ENCODE measurements at places on chromosomes 3 and 15.

DNA sequence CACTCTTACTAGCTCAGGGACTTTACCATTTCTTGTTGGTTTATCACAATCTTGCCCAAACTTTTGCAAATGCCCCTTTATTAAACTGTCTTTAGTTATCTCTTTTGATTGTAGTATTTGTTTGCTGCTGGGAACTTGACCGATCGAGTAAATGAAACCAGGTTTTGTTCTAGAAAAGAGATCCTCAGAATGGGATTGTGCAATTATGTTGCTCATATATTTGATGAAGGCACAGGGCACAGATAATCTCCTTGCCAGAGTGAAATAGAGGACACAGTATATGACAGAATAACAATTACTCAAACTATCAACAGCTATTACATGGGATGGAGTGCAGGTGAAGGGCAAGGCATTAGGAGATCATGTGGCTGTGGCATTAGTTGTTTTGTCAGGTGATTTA lies 216.6 kb upstream of the RASGRP1 start:
- DNase-seq, result no peak

DNA sequence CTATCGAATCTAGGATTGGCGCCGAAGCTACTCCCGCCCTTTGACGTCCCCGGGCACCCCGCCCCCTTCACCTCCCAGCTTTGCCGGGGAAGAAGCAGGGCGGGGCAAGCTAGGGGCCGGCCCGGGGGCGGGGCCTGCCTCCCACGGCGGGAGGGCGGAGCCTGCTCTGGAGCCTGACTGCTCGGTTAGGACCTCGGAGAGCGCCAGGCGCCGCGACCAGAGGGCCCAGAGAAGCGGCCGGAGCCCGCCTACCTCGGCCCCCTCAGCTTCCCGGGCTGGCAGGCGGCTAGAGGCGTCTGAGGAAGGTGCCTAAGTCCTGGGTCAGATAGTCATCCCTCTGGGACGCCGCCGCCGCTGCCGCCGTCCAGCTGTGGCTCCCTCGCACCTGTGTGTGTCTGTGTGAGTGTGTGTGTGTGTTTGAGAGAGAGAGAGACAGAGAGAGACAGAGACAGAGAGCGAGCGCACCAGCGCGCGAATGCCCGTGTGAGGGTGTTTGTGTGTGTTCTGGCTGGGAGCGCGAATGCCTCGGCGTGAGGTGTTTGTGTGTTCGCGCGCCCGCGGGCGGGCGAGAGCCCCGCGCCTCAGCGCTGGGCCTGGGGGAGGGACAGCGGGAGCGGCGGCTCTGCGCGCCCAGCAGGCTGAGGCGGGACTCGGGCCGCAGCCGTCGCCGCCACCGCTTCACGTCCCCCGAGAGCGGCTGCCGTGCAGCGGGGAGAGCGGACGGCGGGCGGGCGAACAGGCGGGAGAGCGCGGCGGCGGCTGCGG lies at the start of gene STXBP5L:
TSS of gene STXBP5L (plus strand) at position 176 of the 765 bp plus-strand sequence. CDS start 1,374 bp downstream, outside the sequence.
- DNase-seq, result peak; percentile 68

GRCh38 chr15:100929641-100930042 lies 10.5 kb downstream of the LRRK1 start:
- DNase-seq, result peak; percentile 22

DNA sequence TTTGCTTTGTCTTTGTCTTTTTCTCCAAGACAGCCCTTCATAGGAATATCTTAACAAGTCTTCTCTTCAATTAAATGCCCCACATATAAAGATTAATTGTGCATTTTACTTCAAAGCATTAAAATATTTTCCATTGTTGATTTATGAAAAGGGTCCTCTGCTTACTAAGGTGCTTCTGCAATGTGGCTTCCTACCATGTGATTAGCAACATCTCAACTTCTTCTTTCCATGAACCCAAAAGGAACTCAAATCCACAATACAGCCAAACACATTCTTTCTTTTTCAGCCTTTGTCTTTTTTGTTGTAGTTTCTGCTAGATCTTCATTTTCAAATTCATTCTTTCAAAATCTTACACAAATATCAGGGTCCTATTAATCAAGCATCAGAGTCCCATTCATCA lies 309.2 kb downstream of the NSUN3 start:
- no peak for DNase-seq

DNA sequence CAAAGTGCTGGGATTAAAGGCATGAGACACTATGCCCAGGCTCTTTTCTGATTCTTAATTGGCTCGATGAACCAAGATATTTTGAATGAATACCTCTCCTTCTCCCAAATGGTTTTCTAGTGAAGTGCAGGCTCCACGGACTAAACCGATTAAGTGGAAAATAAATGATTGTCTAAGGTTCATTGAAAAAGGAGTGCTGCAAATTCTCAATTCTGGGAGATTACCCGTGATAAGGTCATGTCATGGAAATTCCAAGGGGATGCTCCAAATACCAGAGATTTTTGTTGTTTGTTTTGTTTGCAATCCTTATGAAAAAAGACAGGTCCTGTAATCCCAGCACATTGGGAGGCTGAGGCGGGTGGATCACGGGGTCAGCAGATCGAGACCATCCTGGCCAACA lies 406.9 kb upstream of the TBL1XR1 start:
- DNase-seq, result no peak

- no peak for DNase-seq
These were observed 95.2 kb downstream of the PLSCR2 start for GRCh38 chr3:146374146-146374545.

GRCh38 chr15:47685141-47685870 lies 32.0 kb upstream of the SEMA6D start:
- DNase-seq, result no peak

- DNase-seq, result no peak
These were observed 35.5 kb downstream of the CACNA2D3 start for GRCh38 chr3:54157860-54158259.

DNA sequence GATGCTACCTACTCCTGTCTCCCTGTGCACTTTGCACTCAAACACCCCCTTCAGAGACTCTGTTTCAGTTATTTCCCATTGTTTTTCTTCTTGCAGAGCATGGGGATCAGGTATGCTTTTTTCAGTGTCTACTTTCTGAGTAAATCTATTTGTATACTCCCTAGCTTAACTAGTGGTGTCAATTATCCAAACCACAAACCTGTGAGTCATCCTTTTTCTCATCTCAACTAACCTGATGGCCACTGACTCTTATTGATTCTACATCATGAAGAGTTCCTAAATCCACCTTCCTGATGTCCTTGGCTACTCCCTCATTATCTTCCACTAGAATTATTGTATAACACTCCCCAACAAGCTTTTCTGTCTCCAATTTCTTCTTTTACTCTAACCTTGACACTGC lies 68.0 kb downstream of the DIPK2A start:
- no peak for DNase-seq

DNA sequence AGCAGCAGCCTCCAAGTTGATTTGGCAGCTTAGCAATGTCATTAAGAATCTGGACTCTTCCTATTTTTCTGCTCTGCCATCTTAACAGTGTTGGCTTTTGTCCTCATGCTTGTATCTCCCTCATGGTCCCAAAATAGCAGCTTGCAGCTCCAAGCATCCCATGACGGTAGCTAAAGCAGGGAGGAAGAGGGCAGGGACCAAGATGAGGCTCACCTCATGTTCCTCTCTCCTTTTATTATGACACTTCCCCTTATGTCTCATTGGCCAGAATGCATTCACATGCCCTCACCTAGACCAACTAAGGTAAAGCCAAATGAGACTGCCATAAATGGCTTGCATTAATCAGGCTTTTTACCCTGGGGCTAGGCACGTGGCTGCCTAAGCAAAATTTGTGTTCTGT lies 382.4 kb downstream of the SHQ1 start:
- DNase-seq, result no peak

DNA sequence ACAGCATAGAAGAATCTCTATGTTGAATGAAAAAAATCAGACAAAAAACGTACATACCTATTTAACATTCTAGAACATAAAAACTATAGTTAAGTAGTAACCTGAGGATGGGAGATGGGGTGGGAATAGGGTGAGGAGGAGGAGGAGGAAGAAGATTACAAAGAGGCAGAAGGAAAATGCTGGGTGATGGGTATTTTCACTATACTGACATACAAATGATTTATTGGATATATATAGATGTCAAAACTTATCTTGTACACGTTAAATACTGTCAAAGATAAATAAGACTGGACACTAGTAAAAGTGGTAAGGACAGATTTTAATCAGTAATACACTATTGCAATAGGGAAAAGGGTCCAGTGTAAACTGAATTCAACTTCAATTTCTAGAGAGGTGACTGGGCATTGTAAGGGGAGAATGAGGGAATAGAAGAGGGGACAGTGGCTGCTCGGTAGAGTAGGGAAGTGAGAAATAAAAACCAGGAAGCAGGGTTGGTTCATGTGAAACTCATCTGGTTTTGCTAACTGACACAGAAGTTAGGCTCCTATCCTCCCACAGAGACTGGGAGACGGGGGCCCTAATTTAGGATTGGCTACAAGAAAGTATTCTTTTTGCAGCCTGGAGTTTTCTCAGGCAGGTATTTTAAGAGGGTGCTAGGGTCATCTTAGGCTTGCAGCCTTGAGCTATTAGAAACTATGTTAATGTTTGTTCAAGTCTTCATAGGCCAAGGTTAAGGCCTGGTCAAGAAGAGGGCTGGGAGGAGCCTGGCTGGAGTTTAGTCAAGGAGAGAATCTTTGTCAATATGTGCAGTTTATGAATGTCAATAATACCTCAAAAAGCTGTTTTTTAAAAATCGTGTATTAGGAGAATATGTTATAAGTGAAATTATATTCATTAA lies 15.0 kb upstream of the C15orf61 start:
- no peak for DNase-seq

- no peak for DNase-seq
These were observed 348.8 kb upstream of the ZNF717 start for GRCh38 chr3:76134166-76134565.

GRCh38 chr15:93779341-93779740 lies 452.0 kb upstream of the MCTP2 start:
- DNase-seq, result no peak

- DNase-seq, result no peak
These were observed 149.7 kb upstream of the CDIN1 start for GRCh38 chr15:36429707-36430106.

GRCh38 chr3:58404396-58404795 lies 29.2 kb downstream of the PDHB start:
- DNase-seq, result no peak

- no peak for DNase-seq
These were observed 149.9 kb upstream of the LRTM1 start for GRCh38 chr3:55077726-55078125.

DNA sequence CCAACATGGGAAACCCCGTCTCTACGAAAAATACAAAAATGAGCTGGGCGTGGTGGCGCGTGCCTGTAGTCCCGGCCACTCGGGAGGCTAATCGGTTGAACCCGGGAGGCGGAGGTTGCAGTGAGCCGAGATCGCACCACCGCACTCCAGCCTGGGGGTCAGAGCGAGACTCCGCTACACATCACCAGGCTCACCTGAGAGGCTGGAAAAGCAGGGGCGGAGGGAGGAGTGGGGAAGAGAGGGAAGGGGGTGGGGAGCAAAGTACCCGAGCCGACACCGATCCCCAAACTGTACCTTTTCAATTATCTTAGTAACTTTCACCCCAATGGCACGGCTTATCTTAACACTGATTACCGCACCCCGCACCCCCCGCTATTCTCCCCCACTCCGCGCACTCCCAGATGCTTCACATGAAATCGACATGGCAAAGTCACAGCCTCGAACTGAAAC lies 46.4 kb upstream of the SYNM start:
- no peak for DNase-seq

DNA sequence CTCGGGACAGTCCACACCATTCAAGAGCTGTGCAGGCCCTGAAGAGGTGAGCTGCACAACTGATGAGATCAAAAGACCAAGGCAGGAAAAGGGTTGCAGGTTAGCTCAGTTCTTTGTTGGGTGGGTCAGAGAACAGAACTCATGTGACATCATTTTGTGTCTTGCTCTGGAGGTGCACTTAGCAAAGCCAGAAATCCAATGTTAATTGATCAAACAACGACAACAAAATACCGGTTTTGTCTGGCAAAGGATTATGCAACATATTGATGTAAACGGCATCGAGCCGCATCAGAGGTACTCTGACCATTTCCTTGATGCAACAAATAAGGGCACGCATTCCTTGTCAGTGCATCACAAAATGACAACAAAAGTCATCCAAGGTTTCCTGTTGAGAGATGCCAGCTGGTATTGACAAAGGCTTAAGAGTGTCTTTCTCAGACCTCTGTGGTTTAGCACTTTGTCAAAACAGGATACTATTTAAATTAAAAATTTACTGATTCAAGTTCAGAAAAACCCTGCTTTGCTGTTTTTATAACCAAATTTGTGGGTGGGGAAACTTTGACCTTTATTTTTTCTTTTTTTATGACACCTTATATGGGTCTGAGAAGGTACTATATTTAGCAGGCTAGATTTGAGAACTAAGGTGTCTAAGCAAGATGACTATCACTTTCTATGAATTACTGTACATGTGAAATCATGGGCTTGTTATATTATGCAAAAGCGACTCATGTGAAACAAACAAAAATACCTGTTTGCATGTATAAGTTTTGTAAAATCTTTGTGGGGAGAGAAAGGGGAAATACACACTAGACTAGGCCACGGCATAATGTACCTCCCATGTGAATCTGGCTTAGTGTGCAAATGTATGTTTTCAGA lies 496.1 kb downstream of the FOXP1 start:
- no peak for DNase-seq

- no peak for DNase-seq
These were observed 29.7 kb downstream of the XYLB start for GRCh38 chr3:38376098-38376816.
